ENCODE measurements at places on chromosomes 1 and 21. TPM values are rescaled to one million over a fixed set of nuclear protein-coding genes. Genes with fewer than 3 reads are reported as not detected.
A peak's percentile ranks its signal among the peaks of the same experiment; 100 is the strongest.

DNA sequence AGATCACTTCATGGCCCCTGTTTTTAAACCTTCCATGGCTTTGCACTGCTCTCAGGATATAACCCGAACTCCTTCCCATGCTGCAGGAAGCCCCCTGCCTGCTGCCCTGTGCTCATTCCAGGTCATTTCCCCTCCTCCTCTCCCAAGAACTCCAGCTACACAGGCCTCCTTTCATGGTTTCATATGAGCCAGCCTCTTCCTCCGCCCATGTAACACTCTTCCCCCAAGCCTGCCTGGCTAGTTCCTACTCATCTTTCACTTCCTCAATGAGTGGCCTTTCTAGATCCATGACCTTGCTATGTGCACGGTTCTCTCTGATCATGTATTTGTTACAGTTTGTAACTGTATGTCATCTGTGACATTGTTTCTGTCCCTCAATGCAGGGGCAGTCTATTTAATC lies 3.1 kb upstream of the NCF2 start:
- DNase-seq: no peak

The EDARADD gene
- total RNA-seq: 14.8 TPM

- DNase-seq: no peak
Measured at GRCh38 chr1:62437273-62437940, 558 bp downstream of the USP1 start.

GRCh38 chr21:31383770-31384169 lies 39.7 kb upstream of the TIAM1 start:
- no peak for DNase-seq

DNA sequence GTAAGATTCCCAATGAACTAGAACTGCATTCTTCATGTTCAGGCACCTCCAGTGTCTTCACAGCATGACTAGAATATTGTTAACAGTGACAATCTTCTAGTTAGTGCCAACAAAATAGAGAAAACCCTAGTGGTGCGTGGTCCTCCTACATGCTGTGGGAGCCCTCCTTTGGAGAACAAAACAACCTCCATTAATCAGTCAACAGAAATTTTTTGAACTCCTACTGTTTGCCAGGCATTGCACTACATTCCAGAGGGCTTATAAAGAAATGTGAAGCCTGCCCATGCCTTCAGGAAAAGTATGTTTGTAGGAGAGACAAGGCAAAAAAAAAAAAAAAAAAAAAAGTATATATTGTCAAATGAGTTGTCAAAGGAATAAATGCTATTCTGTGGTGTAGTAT lies 252.7 kb downstream of the LRRC40 start:
- DNase-seq: no peak

DNA sequence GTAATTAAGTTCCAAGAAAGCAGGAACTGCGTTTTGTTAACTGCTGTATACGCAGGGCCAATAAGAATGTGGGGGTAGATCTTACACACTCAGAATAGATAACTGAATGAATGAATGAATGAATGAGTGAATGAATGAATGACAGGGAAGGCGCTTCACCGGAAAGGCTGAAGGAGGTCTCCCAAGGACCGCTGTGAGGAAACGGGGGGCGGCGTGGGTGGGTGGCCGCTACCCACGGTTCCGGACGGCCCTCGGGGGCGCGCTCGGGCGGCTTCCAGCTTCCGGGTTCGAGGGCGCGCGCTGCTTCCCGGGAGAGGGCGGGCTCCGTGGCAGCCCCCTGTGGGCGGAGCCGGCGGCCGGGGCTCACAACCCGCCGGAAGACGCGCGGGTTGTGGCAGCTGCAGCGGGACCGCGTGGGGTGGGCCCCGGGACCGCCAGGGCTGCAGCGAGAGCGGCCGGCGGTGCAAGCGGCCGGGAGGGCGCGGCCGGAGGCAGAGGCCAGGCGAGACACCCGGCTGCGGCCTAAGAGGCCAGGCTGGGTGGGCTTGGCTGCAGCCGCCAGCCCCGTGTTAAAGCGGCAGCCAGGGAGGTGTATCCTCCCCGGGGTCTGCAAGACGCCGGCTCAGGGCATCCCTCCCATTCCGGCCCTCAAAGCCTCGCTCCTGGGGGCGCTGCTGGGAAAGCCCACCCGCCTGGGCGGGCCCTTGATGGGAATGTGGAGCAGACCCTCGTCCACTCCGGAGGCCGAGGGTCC lies at the start of gene ZFP69:
ZFP69 (plus strand) TSS at position 367 of the 754 bp plus-strand sequence. CDS start 2,072 bp downstream, outside the sequence.
- DNase-seq: peak; percentile 85

GRCh38 chr1:44035726-44036408 lies 4.6 kb upstream of the SLC6A9 start:
- no peak for DNase-seq
